Activated naive CD4-positive, alpha-beta T cell (primary cell): ENCODE measurements at places on chromosomes 6 and 20.

DNA sequence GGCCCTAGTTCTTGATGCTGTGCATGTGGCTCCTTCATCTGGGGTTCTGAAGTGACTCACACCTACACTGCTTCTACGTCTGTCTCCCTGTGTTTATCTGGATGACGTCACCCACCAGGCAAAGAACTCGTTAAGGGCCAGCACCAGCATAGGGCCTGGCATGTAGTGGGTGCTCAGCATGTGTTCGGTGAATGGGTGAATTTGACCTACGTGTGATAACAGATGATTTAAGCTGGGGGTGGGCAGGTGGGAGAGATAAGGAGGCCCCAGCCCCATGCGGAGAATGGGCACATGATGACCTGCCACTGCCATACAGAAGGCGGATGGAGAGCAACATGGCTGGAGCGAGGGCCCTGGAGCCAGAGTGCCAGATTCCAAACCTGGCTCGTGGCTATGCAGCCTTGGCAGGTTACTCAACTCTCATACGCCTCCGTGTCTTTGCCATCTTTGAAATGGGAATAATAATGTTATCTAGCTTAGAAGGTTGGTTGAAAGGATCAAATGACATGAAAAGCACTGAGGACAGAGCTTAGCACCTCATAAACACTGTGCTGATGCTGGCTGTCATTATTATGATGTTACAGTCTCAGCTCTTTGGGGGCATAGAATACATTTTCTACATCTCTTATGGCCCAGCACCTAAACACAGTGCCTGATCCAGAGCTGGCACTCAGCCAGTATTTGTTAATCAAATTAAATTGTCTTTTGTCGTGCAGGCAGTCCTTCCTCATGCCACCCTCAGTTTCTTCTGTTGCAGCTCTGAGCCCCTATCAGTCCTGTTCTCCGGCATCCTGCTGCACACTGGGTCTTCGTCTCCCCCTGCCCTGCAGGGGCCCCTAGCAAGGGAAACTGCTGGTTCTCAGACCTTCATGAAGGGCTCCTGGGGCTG is 39.6 kb downstream of the VEGFA start:
- no peak for DNase-seq

DNA sequence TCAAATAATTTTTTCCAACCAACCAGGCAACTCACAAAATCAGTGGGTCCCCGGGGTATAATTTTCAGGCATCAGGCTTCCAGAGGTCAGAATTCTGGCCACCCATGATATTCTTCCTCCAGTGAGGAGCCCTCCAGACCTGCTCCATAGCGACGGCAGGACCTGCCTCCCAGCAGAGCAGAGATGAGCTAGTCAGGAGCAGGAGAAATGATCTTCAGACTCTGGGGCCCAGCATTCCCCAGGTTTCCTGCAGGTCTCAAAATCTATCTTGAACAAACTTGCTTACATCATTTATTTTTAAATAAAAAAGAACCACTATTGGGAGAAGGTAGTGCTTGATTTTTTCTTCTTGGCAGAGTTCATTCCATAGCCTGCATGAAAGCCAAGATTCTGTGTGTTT is 44.7 kb downstream of the FAM50B start:
- DNase-seq = no peak

- DNase-seq = no peak
Measured at GRCh38 chr6:168428052-168428826, 12.7 kb upstream of the SMOC2 start.

- DNase-seq = no peak
Measured at GRCh38 chr6:132919045-132919860, 104.9 kb downstream of the RPS12 start.

DNA sequence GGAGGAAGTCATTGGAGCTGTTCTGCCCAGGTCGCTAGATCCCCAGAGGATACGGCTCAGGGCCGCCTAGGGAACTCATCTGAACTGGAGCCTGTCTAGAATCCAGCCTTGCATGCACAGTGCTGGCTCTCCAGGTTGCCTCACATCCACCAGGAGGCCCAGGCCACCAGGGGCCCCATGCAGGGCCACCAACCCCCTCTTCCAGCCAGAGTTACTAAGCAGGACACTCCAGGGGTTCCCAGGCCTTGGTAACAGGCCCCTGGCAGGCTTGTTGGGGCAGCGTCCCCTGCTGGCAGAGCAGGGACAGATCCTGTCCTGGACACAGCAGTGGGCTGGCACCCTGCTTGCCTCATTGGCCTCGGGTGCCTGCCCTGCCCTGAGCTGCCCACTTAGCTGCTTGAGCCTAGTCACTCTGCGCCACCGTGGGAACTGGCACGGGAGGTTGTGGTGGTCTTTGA is 35.3 kb downstream of the EFCAB8 start:
- DNase-seq = no peak

- DNase-seq = no peak
Measured at GRCh38 chr20:22623211-22623610, 38.8 kb upstream of the FOXA2 start.

DNA sequence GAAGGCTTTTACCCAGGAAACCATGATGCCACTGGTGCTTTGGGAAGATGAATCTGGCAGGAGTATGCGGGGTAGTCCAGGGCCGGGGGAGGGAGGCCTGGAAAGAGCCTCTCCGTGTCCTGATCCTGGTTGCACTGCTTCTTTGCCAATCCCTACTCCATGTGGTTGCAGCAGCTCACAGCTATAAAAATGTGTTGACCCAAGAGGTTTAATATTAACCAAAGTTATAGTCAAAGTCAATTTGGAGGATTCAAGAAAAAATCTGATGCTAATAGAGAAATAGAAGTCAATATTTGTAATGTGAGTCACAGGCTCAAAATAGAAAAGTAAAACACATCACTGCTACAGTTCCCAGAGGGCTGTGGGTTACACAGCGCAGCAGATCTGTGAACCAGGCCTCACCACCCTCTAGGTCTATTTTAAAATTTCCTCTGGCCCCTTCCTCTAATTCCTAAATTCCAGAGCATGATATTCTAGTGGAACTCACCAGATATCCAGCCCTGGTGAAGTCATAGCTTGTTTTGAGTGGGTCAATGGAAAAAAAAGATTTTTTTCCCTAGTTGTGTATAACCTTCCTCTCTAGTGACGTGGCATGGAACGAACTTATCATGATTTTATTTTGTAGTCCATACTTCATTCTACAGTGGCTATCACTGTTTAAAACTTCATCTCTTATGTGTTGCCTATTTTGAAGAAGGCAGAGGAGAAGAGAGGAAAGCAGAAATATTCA is 63.2 kb upstream of the BMP2 start:
- no peak for DNase-seq

- no peak for DNase-seq
Measured at GRCh38 chr6:38320843-38321242, 318.9 kb downstream of the BTBD9 start.

GRCh38 chr6:81863123-81863522 is 110.6 kb upstream of the TENT5A start:
- DNase-seq = no peak
